Fibroblast of lung (primary cell): ENCODE measurements at places on chromosomes 4 and X.

GRCh38 chrX:29661290-29661689 is 554.1 kb upstream of the MAGEB2 start:
- peak; percentile 54 for DNase-seq

GRCh38 chr4:74016068-74016467 is 17.6 kb upstream of the CXCL5 start:
- no peak for DNase-seq

DNA sequence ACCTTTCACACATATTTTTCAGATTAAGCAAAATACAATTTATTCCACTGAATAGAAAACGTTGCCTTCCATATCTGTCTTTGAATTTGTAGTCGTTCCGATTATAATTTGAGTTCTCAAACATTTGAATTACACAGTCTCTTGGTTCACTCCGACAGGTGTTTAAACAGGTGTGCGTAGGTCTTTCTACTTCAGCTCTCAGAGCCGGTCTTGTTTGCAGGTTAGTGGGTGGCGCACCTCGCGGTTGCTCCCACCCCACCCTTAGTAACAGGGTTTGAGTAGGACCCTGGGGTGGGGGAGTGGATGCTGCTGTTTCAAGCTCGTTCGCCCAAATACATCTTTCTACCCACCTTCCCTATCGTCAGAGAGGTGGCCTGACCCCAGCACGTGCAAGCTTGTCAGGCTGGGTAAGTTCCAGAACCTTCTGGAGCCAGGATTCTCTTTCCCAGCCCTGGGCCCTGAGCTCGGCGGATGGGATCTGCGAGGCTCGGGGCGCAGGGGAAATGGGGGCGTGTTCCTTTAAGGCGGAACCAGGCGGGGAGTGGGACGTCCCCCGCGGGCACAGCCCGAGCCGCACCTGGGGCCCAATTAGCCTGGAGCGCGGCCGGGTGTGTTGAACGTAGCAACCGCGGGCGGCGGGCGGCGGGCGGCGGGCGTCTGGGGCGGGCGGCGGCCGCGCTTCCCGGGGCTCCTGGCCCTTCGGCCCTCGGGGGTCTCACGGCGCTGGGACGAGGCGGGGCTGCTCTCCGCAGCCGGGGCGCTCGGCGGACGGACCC is at the start of gene FAM149A:
Gene FAM149A, plus strand, starts transcription at position 591 of the 776 bp plus-strand sequence.
- peak; percentile 6 for DNase-seq

DNA sequence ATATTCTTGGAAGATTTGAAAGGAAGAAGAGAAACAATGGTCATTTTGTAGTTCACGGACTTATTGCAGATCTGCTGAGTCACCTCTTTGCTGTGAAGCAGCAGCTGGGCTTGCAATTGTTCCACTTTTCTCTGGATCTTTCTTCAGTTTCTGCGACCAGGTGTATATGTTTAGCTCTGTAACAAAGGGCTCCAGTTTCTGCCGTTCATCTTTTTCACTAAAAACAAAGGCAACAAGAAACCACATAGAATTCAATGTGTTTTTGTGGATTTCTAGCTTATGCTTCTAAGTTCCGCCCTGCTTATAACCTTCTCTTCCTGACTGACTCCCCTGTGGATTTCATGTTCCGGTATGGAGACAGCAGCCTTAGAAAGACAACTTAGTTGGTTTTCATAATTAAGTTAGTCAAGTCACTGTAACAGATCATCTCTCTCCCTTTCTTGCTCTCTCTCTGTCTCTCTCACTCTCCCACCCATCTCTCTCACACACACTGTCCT is 121.6 kb upstream of the EPHA5 start:
- no peak for DNase-seq

GRCh38 chrX:32545101-32545500 is 666.2 kb downstream of the DMD start:
- DNase-seq: no peak
